ENCODE measurements at places on chromosomes 6 and 20.

DNA sequence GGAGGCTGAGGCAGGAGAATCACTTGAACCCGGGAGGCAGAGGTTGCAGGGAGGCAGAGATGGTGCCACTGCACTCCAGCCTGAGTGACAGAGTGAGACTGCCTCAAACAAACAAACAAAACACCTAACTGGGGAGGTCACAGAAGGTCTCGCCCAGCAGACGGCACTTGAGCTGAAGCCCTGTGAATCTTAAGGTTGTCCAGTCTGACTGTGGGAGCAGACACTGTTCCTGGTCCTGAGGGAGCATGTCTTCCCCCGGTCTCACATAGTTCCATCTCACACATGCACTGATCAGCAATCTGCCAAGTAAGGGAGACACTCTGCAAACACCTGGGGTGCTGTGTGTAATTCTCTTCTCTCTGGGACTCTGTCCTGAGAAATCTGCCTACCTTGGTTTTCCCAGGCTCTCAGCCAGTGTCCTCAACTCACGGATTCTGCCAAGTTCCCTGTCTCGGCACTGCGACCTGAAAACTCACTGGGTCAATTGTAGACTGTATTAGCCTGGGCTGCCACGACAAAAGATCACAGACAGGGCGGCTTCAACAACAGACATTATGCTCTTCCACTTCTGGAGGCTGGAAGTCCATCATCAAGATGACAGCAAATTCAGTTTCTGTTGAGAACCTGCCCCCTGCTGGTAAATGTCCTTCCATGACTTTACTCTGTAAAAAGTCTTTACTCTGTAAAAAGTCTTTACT lies 94.3 kb downstream of the JPH2 start:
- no peak for DNase-seq

DNA sequence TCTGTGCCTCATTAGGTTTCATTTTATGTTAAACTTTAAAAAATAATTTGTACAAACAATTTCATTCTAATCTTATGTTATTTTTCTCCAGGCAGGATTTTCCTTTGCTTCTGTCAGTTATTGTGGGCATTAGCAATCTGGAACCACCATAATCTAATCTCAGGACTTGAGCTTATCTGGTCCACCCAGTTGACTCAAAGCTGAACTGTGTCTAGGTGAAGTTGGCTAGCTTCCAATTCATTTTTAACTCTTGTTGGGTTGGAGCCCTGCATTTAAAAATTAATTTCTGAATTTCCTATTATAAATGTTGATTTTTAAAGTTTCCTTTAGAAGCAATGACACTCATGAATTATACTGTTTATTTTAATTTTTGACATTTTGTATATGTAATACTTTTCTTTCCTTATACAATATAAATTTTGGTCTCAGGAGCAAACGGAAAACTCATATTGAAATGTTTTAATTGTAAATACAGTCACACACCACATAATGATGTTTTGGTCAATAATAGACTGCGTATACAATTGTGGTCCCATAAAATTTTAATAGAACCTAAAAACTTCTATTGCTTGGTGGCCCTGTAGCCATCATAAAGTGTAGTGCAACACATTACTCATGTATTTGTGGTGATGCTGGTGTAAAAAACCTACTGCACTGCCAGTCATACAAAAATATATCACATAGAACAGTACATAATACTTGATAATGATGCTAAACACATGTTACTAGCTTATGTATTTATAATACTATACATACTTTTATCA lies 121.3 kb downstream of the CLVS2 start:
- DNase-seq: no peak

DNA sequence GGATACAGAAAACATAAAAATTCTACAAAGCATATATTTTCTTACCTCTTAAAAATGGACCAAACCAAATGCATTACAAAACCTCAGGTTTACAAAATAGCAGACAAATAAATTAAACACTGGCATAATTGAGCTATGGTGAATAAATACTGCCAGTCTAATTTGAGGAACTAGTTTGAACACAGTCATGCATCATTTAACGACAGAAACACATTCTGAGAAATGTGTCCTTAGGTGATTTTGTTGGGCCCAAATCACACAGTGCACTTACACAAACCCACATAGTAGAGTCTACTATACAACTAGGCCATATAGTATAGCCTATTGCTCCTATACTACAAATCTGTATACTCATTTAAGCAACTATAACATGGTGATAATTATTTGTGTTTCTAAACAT lies 215.6 kb downstream of the FOXC1 start:
- DNase-seq: no peak

- no peak for DNase-seq
Measured at GRCh38 chr20:47020231-47020630, 125.6 kb downstream of the EYA2 start.

DNA sequence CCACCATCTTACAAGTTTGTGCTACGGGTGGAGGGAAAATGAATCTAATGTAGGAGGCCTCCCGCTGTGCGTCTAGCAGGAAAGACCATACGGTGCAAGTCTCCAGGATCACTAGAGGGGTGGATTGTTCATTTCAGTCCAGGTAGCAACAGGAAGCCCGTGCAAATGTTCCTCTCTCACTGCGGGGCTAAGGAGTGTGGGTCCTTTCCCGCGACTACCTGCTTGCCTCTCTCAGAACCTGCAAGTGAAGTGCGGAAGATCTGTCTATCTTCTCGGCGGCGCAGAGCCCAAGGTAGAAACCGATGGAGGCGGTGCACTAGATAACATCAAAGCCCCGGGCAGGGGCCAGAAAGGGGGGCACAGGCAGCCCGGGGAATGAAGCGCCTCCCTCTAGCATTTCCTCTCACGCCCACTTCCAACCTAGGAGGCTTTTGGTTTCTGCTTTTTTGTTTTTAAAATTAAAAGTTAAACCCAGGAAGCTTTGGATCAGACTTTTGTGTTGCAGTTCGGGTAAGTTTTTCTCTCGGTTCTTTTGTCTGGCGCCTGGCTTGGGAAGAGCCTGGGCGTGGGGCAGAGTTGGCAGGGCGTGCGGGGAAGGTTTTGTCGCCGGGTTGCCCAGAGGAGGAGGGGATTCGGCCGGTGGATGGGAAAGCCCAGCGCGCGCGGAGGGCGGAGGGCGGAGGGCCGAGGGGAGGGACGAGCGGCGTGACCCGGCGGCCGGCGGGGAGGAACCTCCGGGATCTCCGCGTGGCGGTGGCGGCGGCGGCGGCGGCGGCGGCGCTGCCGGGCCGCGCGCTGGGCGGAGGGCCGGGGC lies 3.5 kb upstream of the HIVEP1 start:
- peak; percentile 84 for DNase-seq

DNA sequence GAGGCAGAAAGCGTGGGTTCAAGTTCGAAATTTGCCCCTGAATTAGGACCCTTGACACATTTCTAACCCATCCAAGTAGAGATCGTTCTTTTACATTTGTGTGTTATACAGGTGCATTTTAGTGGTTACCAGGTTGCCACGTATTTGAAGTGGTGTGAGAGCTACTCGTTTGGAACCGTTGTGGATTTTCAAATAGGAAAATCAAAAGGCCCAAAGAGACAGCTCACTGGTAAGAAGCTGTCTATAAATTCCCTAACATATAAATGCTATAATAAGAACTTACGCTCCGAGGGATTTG lies 1.6 kb upstream of the REV3L start:
- peak; percentile 9 for DNase-seq

GRCh38 chr6:2028457-2029038 lies 216.9 kb downstream of the GMDS start:
- no peak for DNase-seq

DNA sequence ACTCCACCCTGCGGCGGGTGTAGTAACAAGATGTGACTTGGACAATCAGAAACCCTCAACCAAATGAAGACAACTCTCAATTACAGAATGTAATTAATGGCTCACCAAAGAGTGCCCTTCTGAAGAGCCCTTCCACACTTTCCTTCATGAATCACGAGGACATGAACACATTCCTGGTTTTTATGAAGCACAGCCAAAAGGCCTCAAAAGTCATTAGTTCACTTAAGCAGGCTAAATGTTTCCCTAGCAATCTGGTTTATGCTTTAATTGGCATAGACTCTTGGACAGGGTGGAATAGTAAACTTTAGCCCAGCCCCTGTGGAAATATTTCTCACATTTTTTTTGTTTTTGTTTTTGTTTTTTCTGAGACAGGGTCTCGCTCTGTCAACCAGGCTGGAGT lies 20.5 kb downstream of the CPNE5 start:
- DNase-seq: no peak

GRCh38 chr20:48175261-48175660 lies 390.0 kb upstream of the SULF2 start:
- DNase-seq: no peak

- no peak for DNase-seq
Measured at GRCh38 chr6:122567034-122567433, 43.2 kb upstream of the PKIB start.

DNA sequence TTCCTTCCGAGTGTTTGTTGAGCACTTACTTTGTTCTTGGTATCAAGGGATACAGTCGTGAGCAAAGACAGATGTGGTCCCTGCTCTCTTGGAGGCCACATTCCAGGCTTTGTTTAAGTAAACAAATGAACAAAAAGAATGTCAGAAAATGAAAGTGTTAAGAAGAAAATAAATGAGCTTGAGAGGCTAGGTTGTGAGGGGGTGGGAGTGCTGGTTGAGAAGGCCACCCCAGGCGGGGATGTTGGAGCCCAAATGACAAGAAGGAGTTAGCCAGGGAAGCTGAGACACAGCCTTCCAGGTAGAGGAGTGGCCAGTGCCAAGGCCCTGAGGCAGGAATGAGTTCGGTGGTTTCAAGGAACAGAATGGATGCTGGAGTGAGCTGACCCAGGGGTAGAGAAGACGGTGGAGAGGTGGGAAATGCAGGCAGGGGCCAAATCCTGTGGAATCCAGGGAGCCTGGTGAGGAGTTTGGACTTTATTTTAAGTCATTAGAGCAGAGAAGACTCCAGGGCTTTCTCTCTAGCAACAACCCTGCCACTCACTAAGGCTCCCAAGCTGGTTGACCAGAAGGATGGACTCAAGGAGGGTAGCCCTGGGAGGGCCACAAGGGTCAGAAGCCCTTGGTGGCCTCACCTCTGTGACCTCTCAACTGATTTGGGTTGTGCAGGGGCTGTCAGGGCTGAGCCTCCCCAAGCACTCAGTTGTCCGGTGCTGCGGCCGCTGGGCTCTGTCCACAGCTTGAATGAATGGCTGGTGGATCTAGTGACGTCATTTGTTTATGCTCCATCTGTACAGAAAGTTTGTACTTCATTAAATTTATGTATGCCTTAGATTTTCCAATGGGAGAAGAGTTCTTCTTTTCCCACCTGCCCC lies 66.0 kb upstream of the STX16 start:
- DNase-seq: no peak

- peak; percentile 8 for DNase-seq
Measured at GRCh38 chr20:58102744-58103516, 125.5 kb downstream of the ANKRD60 start.

DNA sequence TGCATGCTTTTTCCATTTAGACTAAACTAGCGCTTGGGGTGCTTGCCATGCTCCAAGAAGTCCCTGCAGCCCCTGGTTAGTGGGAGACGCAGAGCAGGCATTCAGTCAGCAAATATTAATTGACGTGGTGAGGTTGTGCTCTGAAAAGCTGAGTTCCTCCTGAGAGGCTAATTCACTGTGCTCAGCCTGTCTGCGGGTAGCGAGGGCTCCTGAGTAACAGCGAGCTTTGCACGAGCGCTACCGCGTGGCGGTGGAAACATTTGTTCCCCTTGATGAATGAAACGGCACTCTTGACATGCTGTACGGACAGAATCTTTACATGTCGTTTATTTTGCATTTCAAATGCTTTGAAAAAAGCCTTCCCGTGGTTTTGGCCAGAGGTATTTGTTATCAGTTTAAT lies 170.6 kb upstream of the AGPAT4 start:
- no peak for DNase-seq

GRCh38 chr6:128491610-128492206 lies 28.7 kb downstream of the PTPRK start:
- no peak for DNase-seq

All from T-helper 2 cell treated with Interferon-gamma antibody and Interleukin-4, amounts not matched to agents 5 μg/mL and 100 μg/mL, for 36 hours (primary cell).